ENCODE measurements at places on chromosomes 3 and 15.

DNA sequence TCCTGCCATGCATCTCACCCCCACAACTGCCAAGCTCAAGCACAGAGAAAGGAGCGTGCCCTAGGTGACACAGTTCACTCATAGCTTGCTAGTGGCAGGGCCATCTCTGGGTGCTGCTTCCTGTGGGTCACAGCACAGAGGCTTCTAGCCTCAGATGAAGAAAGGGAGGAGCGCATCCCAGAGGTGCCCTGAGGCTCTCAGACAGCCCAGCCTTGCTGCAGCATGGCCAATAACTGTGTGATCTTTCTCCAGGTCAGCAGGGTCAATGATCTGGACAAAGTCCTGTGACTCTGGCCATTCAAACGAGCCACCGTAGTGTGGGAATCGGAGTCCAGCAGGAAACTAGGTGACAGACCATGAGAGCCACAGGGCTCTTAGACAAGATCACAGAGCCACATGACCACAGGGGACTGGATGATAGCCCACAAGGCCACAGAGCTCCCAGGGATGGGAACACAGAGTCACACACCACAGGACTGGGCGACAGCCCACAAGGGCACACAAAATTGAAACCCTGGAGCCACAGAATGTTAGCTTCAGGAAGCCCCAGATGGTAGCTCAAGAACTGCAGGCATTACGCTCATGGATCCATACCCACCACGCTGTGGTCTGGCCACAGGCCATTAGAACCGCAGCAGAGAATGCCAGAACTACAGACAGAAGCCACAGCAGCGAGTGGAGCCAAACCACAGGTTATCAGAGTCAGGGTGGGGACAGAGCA lies 25.9 kb upstream of the GRIP2 start:
- no peak for DNase-seq

GRCh38 chr15:58608129-58608590 lies 141.3 kb downstream of the ADAM10 start:
- no peak for DNase-seq

DNA sequence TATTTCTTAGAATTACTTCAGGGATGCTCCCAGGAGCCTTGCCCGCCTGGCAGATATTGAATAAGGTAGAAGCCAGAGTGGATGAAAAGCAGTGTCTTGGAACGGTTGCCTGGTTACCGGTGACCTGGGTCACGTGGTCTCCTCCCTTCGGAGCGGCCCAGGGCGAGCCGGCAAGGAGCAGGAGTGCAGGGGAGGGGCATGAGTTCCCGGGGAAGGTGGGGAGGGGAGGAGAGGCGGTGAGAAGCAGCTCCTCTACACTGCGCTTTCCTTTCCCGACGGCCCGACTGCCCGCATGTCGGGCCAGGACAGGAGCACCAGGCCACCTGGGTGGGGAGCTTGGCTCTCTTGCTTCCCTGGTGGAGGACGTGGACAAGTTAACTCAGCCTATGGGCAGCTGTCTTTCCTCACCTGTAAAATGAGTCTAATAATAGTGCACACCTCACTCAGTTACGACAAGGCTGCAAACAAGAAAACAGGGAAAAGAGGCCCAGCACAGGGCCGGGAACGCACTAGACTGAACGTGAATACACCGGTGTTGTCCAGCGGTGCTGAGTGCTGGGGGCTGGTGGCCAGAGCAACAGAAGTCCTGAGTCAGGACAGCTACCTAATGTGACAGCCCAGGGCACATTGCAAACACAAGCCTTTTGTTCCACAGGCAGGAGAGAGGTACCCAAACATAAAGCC lies 198.3 kb downstream of the ADAMTS9 start:
- no peak for DNase-seq

- no peak for DNase-seq
These were observed 151.8 kb upstream of the DPH6 start for GRCh38 chr15:35697549-35698299.

GRCh38 chr3:120983841-120984240 lies 75.8 kb downstream of the STXBP5L start:
- no peak for DNase-seq

DNA sequence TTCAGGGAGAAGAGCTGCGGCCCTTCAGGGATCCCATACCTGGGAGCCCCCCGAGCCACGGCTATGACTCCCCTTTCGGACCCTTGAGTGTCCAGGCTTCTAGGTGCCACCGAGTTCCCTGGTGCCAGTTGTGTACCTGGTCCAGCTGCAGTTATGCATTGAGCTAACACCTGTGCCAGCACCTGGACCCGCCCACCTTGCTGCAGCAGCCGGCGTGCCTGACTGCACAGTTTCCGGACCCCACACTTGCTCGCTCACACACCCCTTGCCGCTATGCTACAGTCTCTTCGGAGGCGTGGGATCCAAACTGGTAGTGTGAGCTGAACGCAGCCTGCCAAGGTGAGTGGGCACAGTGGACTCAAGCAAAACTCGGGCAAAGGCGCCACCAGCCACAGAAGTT lies 284.5 kb upstream of the ROBO1 start:
- DNase-seq, result no peak

GRCh38 chr3:12972781-12973702 lies 100.2 kb downstream of the IQSEC1 start:
- no peak for DNase-seq

DNA sequence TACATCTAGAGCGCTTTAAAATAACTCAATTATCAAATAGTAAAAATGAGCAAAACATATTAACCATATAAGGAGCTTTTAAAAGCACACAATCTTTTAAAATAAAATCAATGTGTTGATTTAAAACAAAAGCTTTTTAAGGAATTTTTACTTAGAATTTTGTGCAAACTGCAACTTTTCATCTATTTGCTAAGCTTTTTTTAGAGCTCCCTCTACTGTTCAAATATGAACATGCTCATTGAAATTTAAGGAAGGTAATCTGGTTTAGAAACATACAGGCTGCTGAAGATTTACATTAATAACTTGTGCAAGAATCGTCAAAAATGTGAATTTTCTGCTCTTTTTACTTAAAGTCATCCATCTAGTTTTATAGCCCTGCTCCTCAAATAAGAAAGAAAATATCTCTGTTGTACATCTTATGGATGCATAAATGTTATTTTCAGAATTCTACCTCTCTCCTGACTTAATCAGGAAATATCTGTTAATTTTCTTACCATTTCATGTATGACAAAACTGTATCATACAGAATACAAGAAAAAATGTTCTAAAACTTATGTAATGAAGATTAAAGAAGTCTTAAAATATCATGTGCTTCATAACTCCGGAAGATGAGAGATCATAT lies 469.4 kb upstream of the ROBO2 start:
- no peak for DNase-seq

- no peak for DNase-seq
These were observed 126.2 kb upstream of the PTX3 start for GRCh38 chr3:157310329-157311052.

GRCh38 chr3:186152889-186153292 lies 44.0 kb upstream of the ETV5 start:
- no peak for DNase-seq

GRCh38 chr15:51837792-51838251 lies 8.4 kb downstream of the TMOD3 start:
- no peak for DNase-seq

DNA sequence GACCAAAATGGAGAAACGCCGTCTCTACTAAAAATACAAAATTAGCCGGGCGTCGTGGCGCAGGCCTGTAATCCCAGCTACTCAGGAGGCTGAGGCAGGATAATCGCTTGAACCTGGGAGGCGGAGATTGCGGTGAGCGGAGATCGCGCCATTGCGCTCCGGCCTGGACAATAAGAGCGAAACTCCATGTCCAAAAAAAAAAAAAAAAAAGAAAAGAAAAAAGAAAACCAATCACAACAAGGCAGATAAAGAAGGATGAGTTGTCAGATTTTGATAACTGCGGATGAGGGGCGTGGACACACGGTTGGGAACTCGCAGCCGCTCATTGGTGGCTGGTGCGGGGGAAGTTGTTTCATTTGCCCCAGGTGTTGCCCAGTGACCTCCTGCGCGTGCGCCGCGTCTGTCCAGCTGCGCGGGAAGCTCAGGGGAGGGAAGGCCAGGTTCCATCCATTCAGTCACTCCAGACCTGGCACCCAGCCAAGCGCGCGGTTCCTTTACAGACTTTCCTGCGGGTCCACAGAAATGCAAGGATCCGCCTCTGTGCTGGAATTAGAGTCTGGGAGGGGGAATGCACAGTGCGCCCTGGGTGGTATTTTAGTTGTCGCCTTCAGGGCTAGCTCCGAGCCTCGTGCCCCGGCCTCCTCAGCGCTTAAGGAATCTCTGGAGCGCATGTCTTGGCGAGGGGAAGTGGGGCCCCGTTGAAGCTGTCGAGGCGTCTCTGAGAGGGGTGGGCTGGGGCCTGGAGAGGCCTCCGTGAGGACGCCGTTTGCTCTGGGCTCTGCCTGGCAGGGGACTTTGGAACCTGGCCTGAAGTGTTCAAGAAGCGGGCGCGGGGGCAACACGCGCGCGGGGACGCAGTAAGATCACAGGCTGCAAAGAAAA lies 708 bp upstream of the GCHFR start:
- no peak for DNase-seq

- DNase-seq, result no peak
These were observed 137.7 kb downstream of the IGF1R start for GRCh38 chr15:98785807-98786621.

DNA sequence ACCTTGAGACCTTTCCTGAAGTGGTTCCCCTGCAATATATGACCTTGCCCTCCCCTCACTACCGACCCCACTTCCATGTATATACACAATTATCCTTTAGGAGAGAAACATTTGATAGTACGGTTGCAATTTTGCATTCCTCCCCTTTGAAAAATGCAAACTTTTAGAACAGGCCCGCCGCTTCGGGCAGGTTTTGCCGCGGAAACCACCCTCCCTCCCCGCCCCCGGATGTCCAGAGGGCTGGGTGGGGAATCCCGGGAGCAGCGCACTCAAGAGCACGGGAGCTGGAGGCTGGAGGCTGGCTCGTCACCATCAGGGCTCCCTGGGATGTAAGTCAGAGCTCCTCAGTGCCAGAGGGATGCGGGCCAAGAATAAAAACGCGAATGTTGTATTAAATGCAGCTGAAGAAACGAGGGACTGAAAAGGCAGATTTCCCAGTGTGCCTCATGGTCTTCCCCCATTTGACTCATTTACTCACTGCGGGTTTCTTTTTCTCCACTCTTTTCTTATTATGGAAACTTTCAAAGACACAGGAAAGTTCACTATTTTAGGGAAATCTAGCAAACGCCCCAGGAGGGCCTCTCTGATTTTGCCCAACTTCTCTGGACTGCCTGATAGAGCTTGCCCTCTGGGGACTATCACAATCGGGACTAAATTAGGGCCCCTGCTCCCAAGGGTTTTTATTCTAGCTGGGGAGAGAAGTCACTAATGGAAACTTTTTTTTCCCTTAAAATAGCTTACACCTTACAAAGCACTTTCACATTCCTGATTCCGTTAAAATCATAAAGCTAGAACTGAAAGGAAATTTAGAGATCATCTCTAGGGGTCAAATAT lies 2.9 kb upstream of the USP3 start:
- DNase-seq, result no peak

GRCh38 chr3:122988508-122988907 lies 39.1 kb downstream of the SEMA5B start:
- no peak for DNase-seq

DNA sequence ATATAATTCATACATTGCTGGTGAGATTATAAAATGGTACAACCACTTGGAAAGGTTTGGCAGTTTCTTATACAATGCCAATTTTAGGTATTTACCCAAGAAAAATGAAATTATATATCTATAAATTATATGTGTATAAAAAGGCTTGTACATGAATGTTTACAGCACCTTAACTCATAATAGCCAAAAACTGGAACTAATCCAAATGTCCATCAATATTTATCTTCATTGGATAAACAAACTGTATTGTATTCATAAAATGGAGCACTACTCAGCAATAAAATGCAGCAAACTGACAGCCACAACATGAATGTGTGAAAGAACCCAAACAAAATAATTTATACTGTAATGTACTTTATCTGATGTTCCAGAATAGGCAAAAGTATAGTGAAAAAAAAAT lies 33.6 kb upstream of the EIF5A2 start:
- DNase-seq, result no peak

- DNase-seq, result no peak
These were observed 712 bp downstream of the RTF1 start for GRCh38 chr15:41417418-41418195.

DNA sequence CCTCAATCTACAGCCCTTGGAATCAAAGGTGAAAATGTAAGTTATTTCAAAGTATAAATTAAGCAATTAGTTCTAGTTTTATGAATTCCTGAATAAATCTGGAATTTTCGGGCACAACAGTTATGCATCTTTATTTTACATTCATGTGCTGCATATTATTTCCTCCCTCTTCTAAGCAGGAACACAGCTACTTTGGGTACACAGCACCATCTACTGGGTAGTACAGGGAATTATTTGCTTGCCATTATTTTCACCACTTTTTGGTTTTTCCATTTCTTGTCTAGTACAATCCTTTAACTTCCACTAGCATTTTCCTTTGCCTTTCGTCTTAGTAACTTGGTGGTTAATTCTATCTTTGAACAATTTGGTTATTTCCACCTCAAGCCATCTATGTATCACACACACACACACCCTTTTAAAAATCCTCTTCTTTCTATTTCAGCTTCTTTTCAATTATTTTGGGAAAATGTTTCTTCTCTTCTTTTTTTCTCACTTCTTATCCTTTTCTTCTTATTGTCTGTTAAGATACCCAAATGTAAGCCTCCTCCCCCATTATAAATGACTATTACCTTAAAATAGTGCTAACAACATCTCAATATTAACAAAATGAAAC lies 451.0 kb downstream of the MFSD1 start:
- DNase-seq, result no peak

GRCh38 chr15:64044300-64045100 lies 1.8 kb downstream of the DAPK2 start:
- DNase-seq, result no peak

- DNase-seq, result no peak
These were observed 17.4 kb downstream of the NANOGP8 start for GRCh38 chr15:35067496-35068347.

DNA sequence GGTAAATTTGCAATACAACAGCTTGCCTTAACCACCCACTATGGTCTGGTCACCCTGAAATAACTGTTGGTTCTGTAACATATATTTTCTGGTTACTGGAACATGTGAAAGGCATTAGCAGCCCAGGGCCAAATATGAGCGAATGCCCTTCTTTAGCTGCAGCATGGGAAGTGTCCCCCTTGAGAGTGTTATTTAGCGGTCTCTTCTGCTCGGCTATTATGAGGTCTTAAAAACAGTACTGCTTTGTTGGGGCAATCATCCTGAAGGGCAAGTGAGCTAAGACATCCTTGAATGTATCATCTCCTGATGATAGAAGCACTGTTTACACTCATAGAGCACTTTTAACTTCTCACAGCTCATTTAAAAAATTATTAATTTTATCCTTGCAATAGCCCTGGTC lies 90.2 kb downstream of the RYR3 start:
- no peak for DNase-seq

All from hippocampal formation (tissue), 2 donors.